Mesothelial cell of epicardium (in vitro differentiated cells): ENCODE measurements at places on chromosomes 2 and 18.

GRCh38 chr2:45282646-45283045 lies 273.4 kb upstream of the SIX2 start:
- no peak for DNase-seq

- no peak for DNase-seq
These were observed 15.8 kb downstream of the INPP5D start for GRCh38 chr2:233075966-233076339.

- DNase-seq: no peak
These were observed 1.5 kb upstream of the KLHL30 start for GRCh38 chr2:238136820-238137537.

DNA sequence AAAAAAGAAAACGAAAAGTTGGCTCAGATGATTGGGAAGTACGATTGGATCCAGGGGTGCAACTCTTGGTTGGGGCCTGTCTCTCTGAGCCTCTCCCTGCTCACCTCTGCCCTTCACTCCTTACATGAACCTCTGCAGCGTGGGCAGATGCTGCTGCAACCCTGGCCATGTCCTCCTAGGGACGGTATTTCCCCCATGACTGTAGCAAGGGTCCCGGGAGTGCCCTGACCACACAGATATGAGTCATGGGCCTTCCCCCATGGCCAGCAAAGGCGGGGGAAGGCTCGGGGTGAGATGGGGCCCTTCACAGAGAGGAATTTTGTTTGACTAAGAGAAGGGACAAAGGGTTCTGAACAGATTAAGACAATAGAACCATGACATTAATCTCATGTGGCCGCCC lies 129.0 kb downstream of the NCK2 start:
- no peak for DNase-seq

DNA sequence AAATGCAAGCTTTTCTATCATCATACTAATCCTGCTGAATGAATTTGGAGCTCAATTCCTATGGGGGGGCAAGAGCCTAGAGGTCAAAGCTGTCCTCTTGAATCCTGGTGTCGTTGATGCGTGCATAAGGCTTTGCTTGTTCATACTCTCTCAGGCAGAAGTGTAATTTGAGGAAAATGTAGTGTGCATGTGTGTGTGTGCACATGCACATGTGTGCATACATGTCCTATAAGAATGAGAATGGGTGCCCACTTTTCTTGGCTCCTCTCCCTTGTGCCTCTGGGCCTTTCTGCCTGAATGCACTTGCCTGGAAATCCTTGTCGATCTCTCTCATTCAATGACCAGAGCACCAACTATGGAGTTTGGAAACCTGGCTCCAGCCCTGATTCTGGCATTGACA lies 28.5 kb upstream of the C18orf32 start:
- no peak for DNase-seq

DNA sequence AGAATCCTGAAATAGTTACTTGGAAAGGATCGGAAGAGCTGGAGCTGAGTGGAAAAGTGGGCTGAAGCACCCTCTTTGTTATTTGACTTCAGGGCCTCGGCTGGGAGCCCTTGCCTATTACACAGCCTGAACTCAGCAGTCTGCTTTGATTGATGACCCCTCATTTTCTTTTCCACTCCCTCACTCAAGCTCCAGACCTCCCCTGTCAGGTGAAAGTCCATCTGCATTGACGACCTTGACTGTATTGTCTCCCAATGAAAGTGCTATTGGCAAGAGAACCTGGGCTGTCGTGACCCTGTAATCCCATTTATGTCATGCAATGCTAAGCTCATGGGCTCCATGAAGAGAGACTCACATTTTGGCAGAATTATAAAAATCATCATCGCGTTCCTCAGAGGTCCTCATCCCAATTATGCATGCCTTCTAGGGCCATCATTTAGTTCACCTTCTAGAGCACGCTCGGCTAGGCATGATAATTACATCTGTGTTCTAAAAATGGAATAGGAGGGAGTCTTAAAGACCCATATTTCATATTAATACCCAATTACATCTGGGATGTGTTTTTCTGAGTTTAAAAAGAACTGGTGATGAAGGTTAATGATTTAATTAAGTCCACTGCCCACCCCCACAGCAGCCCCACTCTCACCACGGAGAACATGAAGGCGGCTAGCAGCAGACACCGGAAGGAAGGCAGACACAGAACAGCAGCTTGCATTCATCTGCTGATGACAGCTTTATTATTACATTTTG lies 472.5 kb downstream of the PID1 start:
- no peak for DNase-seq

DNA sequence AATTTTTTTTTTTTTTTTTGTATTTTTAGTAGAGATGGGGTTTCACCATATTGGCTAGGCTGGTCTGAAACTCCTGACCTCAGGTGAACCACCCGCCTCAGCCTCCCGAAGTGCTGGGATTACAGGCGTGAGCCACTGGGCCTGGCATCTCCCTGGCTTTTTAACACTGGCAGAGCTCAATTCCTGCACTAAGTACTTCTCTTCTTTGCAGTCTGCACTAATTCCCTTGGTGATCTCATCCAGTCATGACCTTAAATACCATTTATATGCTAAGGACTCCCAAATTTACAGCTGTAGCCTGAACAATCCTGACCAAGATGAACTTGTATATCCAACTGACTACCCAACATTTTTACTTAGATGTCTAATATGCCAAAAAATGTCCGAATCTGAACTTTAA lies 10.2 kb downstream of the PREPL start:
- no peak for DNase-seq

DNA sequence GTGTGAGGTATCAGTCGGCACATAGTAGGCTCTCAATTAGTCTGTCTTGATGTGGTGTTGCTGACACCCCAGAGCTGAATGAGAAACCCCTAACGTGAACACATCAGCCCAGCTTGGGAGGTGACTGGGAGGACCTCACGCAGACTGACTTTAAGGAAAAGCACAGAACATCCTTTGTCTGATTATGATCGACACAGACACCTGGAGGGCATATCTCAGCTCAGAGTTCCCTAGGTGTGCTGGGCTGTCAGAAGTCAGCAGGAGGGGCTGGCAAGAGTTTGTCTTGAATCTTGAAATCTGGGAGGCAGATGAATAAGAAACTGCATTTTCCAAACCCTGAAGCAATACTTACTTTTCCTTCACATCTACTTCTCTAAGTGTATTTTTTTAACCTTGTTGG lies 16.8 kb upstream of the MYCN start:
- DNase-seq: no peak

DNA sequence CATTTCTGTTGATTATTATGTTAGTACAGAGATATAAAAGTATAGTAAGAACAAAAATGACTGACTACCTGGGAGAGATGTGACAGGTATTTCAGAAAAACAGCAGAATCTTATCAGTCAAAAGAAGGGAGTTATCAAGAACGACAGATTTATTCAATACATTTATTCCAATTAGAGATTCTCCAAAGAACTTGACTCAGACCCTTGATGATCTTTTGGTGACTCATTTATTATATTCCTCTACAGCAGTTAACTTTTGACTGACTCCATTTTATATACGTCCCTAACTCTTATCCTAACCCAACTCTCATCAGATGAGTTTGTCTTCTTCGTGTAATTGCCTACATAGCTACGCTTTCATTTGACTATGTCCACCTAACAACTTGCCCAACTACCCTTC lies 91.1 kb downstream of the C2orf74 start:
- no peak for DNase-seq

GRCh38 chr18:43961722-43962121 lies 684.4 kb upstream of the SYT4 start:
- no peak for DNase-seq

- DNase-seq: no peak
These were observed 43.0 kb upstream of the ZNF804A start for GRCh38 chr2:184555352-184555751.
